ENCODE measurements at places on chromosomes 1 and 21. TPM values are rescaled to one million over a fixed set of nuclear protein-coding genes. Genes with fewer than 3 reads are reported as not detected.
A peak's percentile ranks its signal among the peaks of the same experiment; 100 is the strongest.

The INSRR gene
- total RNA-seq, result not detected

The NPL gene
- 4.0 TPM for total RNA-seq

GRCh38 chr1:46536527-46536926, 14.9 kb downstream of the KNCN start:
- no peak for DNase-seq

DNA sequence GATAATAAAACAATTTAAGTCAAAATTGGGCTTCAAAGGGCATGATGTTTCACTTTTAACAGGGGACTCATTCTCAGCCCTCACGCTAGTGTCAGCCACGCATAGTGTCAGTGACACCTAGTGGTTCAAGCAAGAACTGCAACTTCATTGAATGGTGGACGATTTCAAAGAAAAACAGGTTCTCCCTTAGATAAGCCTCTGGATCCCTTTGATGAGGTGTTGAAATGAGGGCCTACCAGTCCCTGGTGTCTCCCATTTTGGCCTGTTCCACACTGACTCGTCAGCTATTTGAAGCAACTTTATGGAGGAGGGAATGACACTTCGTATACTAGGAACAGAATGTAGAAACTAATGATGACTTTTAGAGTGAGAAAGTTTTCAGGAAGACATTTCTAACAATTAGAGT, 56.2 kb downstream of the FCRL5 start:
- DNase-seq, result peak; percentile 30

- DNase-seq, result no peak
Measured at GRCh38 chr1:76827066-76827465, 40.2 kb upstream of the ST6GALNAC5 start.

GRCh38 chr1:73160759-73161158, 878.4 kb upstream of the NEGR1 start:
- no peak for DNase-seq

DNA sequence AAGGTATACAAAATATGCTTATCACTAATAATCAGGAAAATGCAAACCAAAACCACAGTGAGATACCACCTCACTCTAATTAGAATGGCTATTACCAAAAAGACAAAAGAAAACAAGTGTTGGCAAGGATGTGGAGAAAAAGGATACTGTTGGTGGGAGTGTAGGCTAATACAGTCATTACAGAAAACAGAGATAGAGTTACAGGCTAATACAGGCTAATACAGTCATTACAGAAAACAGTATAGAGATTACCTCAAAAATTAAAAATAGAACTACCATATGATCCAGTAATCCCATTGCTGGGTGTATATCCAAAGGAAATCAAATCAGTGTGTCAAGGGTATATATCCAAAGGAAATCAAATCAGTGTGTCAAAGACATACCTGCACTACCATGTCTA, 238.4 kb downstream of the PLPP3 start:
- no peak for DNase-seq

- DNase-seq, result peak; percentile 10
Measured at GRCh38 chr1:99004861-99005442, at the start of gene PLPPR5. TSS of gene PLPPR5 (minus strand) at chr1:99004861. CDS start at chr1:99004671, 190 bp downstream.

GRCh38 chr1:13228343-13228781, 2.4 kb upstream of the PRAMEF18 start:
- DNase-seq, result no peak

GRCh38 chr21:17081193-17081592, 431.6 kb upstream of the CXADR start:
- no peak for DNase-seq

GRCh38 chr1:35762141-35762540, 7.6 kb downstream of the CLSPN start:
- DNase-seq, result peak; percentile 40

GRCh38 chr1:87435484-87435883, 106.8 kb downstream of the LMO4 start:
- DNase-seq, result no peak

- DNase-seq, result no peak
Measured at GRCh38 chr1:23423415-23424292, 894 bp downstream of the TCEA3 start.

- DNase-seq, result peak; percentile 40
Measured at GRCh38 chr1:205766038-205766437, 9.2 kb downstream of the RAB29 start.

All from dermis microvascular lymphatic vessel endothelial cell (primary cell).